K562 (cell line): ENCODE measurements at places on chromosomes 2 and 18. TPM values are rescaled to one million over a fixed set of nuclear protein-coding genes. Genes with fewer than 3 reads are reported as not detected.

DNA sequence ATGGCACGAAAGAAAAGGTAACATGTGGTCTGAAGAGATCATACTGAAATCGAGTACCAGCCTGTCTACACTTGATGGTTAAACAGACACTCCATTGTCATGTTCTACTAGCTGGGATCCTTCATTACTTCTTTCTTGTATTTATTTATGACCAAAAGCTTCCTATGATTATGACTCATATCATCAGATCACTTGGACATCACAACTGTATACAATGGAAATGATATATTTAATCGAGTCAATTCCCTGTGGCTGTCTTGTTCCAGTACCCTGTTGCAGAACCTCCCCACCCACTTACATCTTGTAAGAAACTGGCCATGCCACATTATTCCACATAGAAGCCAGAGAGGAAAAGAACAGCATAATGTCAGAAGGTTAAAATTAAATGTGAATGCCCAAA is 358.9 kb downstream of the ZEB2 start:
- DNase-seq = no peak

DNA sequence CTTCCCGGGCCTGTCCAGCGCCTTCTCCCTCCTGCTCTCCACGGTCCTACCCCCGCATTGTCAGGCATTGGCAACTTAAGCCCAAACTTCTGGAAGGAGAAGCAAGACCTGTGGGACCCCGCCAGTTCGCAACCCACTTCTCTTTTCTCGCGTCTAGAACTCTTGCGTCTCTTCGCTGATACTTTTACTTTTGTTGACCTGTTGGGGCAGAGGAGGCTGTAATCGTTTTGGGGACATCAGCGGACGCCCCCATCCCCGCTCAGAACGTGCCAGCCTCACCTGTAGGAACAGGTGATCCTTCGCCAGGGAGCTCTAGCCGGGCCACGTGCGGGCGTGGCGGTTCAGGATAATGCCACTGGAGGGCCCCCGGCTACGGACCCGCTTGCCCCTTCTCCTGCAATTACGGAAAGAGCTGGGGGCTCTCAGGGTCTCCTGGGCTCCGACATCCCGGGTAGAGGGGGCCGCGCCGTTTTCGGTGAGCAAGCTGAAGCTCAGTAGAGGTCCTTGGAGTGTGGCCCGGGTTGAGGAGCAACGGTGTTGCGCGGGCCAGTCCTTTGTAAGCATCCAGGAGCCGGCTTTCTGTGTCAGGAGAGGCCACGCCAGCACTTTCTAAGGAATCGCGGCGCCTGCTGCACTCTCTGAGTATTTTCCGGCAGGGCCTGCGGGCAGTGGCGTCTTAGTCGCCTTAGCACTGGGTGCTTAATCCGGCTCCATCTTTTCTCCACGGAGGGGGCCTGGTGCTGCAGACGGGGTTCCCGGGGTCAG is 1.6 kb downstream of the MTCL1 start:
- no peak for DNase-seq

DNA sequence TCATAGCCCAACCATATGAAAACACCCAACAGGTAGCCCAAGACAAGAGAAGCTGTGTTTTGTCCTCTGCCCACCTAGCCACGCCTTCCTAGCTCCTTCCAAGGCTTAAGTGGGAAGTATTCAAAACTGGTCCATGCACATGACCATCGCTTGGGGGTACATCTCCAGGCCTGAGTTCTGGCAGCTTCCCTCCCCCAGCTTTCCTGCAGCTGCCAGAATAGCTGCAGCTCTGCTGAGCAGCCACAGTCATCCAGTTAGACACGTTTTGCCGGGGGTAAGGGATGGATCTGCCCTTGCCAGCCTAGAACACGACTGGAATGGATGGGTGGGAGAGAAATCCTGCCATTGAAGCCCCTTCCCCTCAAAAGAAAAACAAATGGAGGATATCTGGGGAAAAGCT is 166.8 kb downstream of the NRP2 start:
- DNase-seq = no peak

DNA sequence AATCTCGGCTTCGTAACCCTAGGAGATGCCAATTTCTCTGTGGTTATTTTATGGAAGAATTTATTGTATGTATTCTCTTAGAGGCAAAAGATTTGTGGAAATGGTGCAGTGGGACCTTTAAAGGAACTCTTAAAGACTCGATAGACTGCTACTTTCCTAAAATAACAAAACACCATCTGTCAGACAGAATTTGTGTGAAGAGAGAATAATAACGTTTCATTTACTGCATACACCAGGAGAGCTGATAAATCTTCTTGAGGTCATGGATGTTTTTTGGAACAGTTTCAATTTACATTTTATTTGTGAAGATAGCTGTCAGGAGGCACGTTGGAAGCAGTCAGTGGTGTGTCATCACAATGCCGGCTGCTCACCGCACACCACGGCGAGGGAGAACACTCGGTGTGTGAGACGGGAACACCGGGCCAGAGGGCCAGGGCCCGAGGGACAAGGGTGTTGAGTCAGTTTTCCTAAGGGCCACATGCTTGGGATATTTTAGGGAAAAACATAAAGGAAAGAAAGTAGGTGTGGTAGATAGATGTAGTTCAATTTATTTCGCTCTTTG is 1681.0 kb upstream of the DDX18 start:
- DNase-seq = no peak

DNA sequence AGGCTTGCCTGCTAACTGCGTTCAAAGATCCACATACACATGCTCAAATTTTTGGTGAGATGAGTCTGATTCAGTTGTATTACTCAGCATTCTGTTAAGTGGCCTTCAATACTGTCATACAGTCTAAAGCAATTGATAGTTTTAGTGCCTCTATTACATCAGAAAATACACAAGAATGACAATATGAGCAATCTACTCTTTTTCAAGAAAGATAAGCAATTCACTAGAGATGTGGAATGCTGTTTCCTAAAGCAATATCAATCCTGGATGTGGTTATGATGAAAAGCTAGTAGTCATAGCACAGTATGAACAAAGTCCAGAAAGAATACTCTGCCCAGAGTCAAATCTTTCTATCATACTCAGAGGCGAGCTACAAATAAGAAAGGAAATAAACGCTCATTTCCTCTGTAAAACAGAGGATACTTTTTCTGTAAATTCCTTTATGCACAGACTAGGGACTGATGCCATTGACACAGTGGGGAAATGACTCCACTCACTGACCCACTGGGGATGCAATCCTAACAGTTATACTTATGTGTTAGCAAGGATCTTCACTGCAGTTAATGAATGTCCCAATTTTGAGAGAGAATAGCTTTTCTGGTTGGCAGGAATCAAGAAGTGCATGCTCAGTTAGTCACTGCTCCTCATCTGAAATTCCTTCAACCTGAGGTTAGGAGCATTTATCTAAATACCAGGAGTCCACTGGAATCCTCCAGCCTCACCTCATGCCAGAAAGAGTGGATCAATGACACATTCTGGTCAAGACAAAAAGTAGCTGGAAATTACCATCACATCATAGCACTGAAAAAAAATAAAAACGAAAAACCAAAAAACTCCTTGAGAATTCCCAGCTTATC is 83.3 kb downstream of the PDE11A start:
- DNase-seq = no peak

DNA sequence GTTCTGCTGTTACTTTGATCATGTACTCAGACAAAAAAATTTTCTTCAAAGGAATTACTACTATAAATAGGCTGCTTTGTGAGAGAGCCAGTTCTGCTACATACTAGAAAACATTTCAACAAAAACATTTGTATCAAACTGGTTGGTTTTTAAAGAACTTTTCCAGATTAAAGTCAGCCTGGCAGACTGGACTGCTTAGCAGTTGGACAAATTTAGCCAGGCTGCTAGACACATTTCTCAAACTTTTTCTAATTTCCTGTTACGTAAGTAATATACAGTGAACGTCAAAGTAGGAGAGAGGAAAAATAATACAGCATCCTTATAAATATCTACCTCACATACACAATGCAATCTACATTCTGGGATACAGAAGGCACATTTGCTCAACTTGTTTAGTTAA is 109.5 kb downstream of the SP3 start:
- no peak for DNase-seq

- no peak for DNase-seq
Observed at GRCh38 chr18:13551841-13552733, 174.3 kb downstream of the FAM210A start.

DNA sequence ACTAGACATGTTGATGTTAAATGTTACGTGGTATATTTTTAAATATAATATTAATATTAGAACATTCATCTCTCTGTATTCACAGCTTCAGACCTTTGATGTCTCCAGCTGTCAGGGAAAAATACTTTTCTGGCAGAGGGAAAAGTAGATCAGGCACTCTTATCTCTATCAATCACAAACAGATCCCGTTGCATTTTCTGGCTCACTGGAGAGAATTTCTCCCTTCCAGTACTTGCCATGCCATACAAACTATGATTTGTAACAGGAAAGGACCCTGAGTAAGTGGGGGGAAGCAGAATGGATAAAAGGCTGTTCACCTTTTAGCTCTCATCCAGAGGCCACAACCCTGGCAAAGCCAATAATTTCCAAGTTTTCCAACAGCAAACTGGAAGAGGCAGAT is 158.0 kb downstream of the TCF4 start:
- DNase-seq = no peak

DNA sequence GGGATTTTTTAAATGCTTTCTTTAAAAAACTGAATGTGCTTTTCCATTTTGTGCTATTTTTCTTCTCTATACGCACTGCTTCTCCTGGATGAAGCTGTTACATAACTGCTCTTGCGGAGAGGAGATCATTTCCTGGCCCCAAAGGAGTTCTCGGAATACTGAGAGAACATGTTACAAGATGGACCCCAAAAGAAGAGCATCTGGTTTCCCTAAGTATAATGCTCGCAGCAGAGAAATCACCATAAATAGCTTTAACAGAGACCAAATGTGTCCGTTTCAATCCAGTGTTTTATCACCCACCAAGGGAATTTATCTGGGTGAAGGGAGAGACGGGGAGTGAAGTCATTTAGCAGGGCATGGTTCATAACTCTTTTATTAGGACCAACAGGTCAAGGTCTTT is 80.1 kb downstream of the RBM43 start:
- no peak for DNase-seq

- DNase-seq = peak; percentile 74
Observed at GRCh38 chr2:3423492-3424170, 44.1 kb downstream of the TRAPPC12 start.

DNA sequence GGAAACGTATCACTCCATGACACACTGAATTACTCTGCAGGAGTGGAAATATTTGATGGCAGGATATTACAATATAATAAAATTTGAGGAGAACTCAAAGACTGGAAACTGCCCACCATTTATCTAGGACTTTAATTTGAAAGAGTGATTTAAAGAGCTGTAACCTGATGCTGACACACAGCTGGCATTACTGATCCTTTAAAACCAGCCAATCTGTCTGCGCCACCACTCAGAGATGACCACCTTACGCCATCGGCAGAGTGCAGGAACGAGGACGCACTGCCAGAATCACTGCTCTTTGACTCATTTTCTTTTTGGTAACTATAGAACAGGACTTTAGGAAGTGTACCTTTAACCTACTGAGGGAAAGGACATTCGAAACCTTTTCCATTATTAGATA is 114.1 kb downstream of the EPB41L3 start:
- no peak for DNase-seq

GRCh38 chr2:65350651-65351056 is 81.7 kb downstream of the SPRED2 start:
- peak; percentile 51 for DNase-seq

DNA sequence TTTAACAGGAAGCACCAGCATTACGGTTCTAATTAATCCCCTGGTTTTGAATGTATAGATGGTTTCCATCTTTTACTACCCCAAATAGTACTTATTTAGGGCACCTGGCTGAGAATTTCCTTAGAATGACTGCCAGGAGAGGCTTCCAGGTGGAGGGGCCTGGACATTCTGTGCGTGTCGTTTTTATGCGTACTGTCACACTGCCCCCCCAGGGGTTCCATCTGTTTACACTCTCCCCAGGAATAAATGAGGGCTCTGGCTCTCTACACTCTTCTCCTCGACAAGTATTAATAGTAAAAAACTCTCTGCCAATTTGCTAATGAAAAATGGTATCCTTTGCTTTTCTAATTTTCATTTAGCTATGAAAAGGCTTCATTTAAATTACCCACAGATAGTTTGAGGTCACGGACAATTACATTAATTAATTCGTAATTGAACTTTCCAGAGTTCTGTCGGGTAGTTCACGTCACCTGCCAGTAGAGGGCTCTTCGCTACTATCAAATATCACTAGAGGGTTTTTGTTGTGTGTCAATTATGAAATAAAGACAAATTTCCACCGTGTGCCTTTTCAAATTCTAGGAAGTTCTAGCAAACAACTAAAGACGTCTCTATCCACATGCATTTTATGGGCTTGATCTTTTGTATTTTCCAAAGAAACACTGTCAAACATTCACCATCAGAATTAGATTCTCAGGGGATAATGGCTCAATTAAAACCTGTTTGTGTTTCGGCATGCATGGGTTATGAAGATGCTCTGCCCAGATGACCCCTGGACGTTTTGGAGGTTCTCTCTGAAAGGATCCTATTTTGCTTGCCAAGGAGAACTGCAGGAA is 88.8 kb upstream of the ASB18 start:
- peak; percentile 23 for DNase-seq

DNA sequence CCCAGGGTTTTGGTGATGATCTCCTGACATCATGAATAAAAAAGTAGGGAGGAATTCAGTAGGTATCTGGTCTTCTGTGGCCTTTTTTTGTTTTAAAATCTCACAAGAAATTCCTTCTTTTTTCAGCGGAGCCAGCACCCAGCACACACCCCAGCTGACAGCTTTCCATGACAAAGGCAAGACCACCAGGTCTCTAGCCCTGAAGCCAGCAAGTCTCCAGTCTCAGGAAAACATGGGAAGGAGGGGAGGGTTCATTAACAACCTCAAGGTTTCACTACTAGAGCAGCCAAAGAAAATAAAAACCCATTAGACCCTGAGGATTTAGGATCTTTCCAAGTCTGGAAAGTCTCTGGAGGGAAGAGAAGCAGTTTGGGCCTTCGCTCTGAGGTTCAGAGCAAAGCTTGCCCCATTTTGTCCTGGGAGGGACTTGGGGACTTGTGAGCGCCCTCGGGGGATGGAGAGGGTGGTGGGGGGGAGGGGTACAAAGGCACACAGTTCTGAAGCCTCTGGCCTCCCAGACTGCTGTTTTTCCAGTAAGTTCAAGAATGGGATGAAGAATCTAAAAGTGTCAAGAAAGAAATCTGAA is 9.0 kb downstream of the FOXI3 start:
- DNase-seq = no peak

GRCh38 chr2:202704248-202704647 is 69.5 kb downstream of the FAM117B start:
- DNase-seq = no peak

Gene TUBA3D
- total RNA-seq = not detected in 2 replicates

Gene RNU2-63P
- total RNA-seq = 33.0 and 34.0 TPM in 2 replicates

Gene NEURL3
- not detected in 2 replicates for total RNA-seq

Gene CNDP1
- not detected in 2 replicates for total RNA-seq

Gene GALNT3
- 0.13 and 0.29 TPM in 2 replicates for total RNA-seq

Gene HOXD12
- not detected in 2 replicates for total RNA-seq

Gene AGPS
- 95.6 and 97.1 TPM in 2 replicates for total RNA-seq

Gene ACMSD
- not detected in 2 replicates for total RNA-seq

Gene GREB1L
- total RNA-seq = 0.11 TPM in 1 of 2 replicates, not detected in the other

Gene MAP3K19
- total RNA-seq = not detected in 2 replicates
